Common myeloid progenitor, CD34-positive (primary cell): ENCODE measurements at places on chromosomes 1 and 21.

DNA sequence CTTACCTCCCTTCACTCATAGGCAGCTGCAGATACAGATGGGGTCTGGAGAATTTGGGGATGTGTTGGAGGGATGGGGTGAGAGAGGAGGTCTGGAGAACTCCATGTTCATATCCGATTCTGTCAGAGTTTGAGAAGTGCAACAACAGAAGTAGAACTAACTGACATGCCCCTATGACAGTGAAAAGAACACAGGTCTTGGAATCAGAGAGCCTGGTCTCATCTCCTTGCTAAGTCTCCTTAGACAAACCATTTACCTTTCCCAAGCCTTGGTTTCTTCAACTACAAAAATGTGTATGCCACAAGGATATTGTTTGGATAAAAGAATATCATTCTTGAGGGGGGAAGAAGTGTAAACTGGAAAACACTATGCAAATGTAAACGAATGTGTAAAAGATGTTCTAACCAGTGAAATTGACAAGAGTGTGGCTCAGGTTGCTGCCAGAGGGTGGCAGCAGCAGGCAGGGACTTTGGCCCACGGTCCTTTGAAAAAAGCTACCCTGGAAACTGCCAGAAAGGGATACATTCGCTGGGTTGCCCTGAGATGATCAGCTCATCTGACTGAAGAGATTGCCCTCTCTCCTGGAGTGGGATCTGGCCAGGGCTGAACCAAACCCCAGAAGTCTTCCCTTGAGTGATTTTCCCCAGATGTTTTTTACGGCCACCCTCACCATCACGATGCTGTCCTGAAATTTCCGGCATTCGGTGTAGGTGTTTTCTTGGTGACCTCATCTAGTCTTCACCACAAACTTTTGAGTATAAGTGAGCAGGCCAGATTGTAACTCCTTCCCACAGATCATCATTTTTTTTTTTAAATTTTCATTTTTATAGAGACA is 17.0 kb upstream of the CD2 start:
- DNase-seq = peak; percentile 76

GRCh38 chr21:44462086-44462833 is 7.0 kb downstream of the LRRC3 start:
- DNase-seq = no peak

DNA sequence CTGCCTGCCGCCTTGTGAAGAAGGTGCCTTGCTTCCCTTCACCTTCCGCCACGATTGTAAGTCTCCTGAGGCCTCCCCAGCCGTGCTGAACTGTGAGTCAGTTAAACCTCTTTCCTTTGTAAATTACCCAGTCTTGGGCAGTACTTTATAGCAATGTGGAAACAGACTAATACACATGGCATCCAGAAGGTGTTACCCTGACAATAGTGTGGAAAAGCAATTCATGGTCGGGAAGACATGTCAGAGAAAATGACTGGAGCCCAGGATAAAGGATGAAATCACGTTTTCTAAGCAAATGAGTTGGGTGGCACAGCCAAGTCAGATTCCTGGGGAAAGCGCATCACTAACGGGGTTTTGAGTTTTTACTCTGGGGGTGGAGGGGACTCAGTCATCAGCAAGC is 76.4 kb downstream of the HLCS start:
- no peak for DNase-seq

DNA sequence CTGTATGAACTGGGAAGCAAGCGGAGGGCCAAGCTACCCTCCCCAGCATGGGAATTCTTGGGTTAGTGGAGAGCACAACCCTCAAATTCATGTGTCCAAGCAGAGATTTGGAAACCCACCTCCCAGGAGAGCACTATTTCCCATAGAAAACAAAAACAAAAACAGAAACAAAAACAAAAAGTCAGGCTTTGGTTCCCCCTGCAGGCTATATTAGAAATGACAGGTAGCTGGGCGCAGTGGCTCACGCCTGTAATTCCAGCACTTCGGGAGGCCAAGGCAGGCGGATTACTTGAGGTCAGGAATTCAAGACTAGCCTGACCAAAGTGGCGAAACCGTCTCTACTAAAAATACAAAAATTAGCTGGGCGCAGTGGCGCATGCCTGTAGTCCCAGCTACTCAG is 10.8 kb downstream of the MINDY1 start:
- no peak for DNase-seq

GRCh38 chr1:53069265-53069662 is 7.3 kb downstream of the PODN start:
- no peak for DNase-seq

DNA sequence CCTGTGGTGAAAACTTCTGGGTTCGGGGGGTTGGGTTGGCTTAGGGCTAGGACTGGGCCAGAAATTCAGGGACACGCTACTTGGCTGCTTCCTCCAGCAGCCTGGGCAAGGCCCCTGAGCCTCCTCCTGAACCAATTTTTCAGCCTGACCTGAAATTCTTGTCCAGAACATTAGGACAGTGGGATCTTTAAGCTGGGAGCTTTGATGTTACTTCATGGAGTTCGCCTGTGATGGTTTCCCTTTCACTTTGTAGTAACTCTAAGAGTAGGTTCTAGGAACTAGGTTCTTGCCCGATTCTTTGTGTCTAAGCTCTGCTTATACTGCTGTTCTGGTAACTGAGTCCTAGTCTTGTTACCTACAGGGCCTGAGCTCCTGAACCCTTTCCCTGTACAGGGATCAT is 75.3 kb downstream of the S1PR1 start:
- DNase-seq = no peak

- DNase-seq = peak; percentile 64
These were observed 504 bp downstream of the PHTF1 start for GRCh38 chr1:113758631-113759332.

DNA sequence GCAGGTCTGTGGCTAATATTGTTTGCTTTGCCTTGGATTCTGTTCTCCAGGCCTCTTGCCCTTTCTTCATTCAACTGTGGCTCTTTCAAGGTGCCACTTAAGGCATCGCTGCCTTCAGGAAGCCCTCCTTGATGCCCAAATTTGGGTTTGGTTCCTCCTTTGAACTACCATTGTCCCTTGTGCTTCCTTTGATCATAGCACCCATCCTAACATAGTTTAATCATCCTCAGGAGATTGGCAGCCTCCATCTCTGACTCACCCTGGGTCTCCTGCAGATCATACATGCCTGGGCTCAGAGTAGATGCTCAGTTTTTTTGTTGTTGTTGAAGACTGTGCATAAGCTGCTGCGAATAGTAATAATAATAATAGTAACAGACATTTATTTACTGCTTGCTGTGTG is 54.4 kb upstream of the ACOT11 start:
- peak; percentile 78 for DNase-seq

GRCh38 chr1:12570291-12570690 is 47.7 kb downstream of the DHRS3 start:
- no peak for DNase-seq

DNA sequence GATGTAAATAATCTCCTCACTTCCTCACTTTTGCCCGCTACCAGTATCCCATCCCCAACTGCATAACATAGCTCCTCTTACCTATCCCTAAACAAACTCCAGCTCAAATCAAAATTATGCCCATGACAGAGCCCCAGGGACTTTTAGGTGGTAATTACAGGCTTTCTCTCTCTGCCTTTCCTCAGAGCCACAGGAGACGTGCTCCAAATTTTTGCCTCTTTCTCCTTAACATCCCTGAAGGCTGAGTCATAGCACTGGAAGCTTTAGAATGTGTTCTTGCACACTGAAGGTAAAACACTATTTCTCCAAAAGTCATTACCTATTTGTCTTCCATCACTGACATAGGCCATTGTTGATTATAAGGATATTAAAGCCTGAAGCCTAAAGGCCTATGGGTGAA is 263.5 kb upstream of the PLD5 start:
- DNase-seq = no peak

DNA sequence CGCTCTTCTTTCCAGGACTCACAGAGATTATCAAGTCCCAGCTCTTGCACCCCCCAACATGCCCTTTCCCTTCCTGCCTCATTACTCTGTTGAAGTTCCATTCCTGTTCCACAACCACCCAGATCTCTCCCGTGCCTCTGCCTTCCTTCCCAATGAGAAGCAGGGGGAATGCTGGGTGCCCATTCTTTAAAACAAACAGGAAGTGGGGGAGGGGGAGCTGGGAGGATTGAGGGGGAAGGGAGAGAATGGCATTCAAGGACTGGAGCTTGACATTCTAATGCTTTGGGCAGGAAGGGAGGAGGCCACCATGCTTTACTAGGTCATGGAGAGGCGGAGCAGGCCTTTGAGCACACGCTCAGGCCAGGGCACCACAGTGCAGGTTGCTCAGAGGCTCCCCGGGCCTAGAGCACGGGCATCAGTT is 150.3 kb upstream of the IRF2BP2 start:
- DNase-seq = no peak

- DNase-seq = no peak
These were observed 101.6 kb upstream of the BACE2 start for GRCh38 chr21:41066086-41066938.
